ENCODE measurements at places on chromosomes 1 and 21.

DNA sequence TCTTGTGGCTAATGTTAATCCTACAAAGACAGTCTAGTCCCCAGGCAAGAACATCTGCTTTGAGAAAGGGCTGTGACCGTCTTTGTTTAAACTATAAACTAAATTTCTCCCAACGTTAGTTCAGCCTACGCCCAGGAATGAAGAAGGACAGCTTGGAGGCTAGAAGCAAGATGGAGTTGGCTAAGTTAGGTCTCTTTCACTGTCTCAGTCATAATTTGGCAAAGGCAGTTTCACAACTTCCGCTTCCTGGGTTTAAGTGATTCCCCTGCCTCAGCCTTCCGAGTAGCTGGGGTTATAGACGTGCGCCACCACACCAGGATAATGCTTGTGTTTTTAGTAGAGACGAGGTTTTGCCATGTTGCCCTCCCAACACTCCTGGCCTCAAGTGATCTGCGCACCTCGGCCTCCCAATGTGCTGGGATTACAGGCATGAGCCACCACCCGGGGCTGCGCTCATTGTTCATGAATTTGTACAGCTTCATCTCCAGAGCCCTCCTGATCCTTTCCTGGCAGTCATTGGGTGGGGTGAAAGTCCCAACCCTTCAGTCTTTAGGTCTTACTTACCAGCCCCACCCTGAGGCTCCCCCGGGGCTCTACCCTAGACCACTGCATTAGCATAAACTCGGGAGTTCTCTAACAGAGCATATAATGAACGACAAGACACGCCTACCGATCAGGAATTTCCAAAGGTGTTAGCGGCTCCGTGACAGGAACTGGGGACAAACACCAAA, 4.9 kb upstream of the MASP2 start:
- no peak for DNase-seq

GRCh38 chr1:61654067-61654466, 70.9 kb downstream of the TM2D1 start:
- DNase-seq: no peak

- no peak for DNase-seq
Measured at GRCh38 chr1:45370575-45370974, 30.3 kb upstream of the MUTYH start.

GRCh38 chr1:234980291-234980644, 148.4 kb downstream of the TOMM20 start:
- no peak for DNase-seq

DNA sequence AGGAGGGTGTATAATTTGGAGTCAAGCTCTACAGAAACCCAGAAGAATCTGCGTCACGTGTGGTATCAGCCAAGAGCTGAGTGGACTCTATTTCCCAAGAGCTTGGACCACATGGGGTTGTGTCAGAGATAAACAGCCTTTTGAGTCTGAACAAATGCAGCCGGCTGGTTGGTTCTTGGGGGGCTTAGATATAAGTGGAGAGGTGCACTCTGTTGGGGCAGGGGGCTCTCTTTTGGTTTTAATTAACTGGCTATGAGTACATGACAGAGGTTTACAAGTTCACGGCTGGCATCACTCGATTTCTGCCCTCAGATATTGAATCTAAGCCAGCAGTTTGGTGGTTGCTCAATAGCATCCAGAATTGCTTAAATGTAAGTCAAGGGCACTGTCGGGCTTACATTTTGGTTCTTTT, 501 bp upstream of the MRAP start:
- no peak for DNase-seq

- DNase-seq: no peak
Measured at GRCh38 chr1:40315795-40316594, 1.1 kb downstream of the COL9A2 start.

- no peak for DNase-seq
Measured at GRCh38 chr1:219090607-219091006, 83.1 kb upstream of the LYPLAL1 start.

GRCh38 chr1:11654137-11654938, at the start of the genes FBXO2 and FBXO44:
Gene FBXO2, minus strand, starts transcription at chr1:11654429. Its CDS starts 89 bp downstream, at chr1:11654340.
Gene FBXO44, plus strand, starts transcription at chr1:11654877. Its CDS starts 959 bp downstream, at chr1:11655836.
- DNase-seq: no peak

DNA sequence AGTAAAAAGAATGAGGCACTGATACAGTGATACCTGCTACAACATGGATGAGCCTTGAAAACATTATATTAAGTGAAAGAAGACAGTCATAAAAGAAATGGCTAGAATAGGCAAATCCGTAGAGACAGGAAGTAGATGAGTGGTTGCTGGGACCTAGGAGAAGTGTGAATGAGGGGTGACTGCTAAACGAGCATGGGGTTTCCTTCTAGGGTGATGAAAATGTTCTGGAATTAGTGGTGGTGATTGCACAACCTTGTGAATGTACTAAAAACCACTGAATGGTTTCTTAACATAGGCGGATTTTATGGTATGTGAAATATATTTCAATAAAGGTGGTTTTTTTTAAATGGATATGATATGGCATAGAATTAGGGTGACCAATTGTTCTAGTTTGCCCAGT, 12.6 kb upstream of the SERINC2 start:
- DNase-seq: no peak
